Activated T-cell treated with anti-CD3 and anti-CD28 coated beads for 1 hour (primary cell): ENCODE measurements at places on chromosomes 7 and 10.

- DNase-seq, result no peak
These were observed 127.8 kb upstream of the PPIF start for GRCh38 chr10:79219322-79219957.

- DNase-seq, result peak; percentile 76
These were observed 521 bp upstream of the NYAP1 start for GRCh38 chr7:100483090-100483721.

DNA sequence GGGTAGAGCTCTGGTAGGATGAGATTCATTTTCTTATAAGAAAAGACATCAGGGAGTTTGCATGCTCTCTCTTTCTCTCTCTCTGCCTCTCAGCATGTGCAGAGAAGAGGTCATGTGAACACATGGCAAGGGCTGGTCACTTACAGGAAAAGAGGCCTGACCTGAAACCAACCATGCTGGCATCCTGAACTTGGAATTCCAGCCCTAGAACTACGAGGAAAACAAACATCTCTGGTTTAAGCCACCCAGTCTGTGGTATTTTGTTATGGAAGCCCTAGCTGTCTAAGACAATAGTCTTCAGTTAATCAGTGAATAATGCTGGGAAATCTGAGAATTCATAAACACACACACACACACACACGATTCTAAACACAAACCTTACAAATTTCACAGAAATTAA, 1104.2 kb upstream of the LRRN3 start:
- DNase-seq, result no peak

DNA sequence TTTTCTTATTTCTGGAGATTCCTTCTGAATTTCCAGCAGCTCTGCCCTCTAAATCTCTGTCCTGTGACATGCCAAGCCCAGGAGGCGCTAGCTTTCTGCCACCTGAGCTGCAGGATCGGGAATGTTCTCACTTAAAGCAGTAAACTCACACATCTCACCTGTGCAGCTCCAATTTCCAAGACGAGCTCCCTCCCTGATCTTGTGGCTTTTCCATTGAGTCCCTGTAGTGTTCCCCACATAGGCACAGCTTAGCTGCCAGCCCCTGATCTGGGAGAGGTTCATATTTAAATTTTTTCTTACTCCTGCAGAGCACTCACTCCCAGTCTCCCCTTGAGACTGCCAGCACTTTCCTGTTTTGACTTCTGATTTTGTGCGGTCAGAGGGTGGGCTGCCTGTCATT, 479.3 kb downstream of the GLRX3 start:
- no peak for DNase-seq

DNA sequence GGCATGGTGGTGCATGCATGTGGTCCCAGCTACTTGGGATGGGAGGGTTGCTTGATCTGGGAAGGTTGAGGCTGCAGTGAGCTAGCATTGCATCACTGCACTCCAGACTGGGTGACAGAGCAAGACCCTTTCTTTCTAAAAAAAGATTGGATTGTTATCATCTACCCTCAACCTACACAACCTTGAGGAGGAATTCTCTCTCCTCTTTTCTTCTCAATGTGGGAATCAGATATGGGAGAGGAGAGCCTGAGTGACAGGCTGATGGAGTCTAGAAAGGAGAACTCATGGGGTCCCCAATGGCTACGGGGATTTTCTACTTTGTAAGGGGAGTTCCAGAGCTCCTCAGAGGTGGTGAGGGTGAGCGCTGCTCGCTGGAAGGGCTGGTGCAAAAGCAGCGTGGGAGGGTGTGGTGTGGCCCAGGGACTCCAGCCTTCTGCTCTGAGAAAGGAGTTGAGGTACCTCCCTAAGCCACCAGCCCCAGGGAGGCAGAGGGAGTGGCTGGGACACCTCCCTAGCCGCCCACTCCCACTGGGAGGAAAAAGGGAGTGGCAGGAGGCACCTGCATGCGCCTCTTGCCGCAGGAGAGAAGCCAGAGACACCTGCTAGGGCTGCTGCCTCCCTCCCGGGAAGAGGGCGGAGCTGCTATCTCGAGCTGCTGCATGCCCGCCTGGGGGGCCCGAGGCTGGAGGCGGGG, 48.4 kb downstream of the GATA3 start:
- no peak for DNase-seq

- no peak for DNase-seq
These were observed 28.8 kb upstream of the CHST15 start for GRCh38 chr10:124122211-124122610.

DNA sequence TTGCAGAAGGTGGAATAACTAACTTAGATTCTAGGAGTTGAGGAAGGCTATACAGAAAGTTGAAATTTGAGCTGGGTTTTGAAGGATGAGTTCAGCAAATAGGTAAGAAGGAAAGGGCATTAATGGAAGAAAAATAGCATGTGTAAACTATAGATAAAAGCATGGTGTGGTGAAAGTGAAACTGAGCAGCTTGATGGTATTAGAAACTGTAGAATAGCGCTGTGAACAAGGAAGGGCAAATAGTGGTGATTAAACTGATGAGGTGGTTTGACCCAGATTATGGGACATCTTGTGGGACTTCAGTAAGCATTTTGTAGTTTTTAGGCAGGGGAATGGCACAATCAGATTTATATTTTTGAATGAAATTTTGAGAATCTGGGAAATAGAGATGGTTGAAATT, 90.5 kb downstream of the EXOC6 start:
- no peak for DNase-seq

DNA sequence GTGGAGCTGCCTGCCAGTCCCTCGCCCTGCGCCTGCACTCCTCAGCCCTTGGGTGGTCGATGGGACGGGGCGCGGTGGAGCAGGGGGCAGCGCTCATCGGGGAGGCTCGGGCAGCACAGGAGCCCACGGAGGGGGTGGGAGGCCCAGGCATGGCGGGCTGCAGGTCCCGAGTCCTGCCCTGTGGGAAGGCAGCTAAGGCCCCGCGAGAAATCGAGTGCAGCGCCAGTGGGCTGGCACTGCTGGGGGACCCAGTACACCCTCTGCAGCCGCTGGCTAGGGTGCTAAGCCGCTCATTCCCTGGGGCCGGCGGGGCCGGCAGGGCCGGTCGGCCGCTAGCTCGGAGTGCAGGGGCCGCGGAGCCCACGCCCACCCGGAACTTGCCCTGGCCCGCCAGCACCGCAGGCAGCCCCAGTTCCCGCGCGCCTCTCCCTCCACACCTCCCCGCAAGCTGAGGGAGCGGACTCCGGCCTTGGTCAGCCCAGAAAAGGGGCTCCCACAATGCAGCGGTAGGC, 565.9 kb upstream of the NRG3 start:
- no peak for DNase-seq

GRCh38 chr7:33934391-33934790, 29.1 kb downstream of the BMPER start:
- DNase-seq, result no peak

DNA sequence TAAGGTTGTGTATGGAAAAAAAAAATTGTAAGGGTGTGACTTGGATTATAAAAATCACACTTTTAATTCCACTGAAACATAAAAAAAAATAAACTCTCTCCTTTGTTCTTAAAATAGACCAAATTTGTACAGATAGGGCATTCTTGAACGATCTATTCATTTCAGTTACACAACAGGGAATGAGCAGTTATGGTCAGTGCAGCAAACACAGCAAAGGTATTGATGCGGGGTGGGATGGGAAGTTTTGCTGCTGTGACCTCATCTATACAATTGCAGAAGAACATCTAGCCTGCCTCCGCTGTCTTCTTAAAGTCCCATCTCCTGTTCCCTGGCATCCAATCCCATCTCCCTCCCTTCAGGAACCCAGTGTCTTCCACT, 580.2 kb downstream of the SUGCT start:
- no peak for DNase-seq

DNA sequence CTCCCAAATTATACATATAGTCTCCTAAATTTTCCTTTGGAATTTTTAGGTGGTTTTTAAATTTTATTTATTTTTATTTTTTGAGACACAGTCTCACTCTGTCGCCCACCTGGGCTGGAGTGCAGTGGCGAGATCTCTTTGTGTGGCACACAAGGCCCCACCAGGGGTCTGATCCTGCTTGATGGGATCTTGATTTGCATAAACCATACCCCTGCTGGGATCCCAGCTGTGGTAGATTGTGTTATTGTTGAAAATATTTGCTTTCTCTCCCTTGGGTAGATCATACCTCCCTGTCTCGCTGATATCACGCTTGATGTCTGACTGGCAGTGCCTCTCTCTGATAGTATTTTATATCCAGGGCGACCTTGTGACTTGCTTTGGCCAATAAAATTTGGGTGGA, 5.6 kb upstream of the MUC3A start:
- DNase-seq, result no peak

GRCh38 chr7:111380945-111381344, 181.3 kb downstream of the IMMP2L start:
- DNase-seq, result no peak

DNA sequence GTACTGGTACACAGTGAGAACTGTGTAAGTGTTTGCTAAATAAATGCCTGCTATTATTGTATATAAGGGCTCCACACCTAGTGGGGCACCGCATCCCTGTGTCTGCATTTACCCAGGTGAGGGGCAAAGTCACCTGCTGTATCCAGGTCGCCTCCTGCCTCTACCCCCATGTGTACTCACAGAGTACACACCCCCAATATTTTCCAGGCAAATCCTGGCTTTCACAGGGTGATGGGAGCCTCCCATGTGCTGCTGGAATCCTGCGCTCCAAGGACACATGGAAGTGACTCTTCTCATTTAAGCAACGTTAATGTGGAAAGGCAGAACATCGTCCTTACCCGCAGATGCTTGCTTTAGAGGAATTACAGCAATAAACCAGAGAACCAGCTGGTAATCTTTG, 48.2 kb downstream of the ARHGAP22 start:
- no peak for DNase-seq

DNA sequence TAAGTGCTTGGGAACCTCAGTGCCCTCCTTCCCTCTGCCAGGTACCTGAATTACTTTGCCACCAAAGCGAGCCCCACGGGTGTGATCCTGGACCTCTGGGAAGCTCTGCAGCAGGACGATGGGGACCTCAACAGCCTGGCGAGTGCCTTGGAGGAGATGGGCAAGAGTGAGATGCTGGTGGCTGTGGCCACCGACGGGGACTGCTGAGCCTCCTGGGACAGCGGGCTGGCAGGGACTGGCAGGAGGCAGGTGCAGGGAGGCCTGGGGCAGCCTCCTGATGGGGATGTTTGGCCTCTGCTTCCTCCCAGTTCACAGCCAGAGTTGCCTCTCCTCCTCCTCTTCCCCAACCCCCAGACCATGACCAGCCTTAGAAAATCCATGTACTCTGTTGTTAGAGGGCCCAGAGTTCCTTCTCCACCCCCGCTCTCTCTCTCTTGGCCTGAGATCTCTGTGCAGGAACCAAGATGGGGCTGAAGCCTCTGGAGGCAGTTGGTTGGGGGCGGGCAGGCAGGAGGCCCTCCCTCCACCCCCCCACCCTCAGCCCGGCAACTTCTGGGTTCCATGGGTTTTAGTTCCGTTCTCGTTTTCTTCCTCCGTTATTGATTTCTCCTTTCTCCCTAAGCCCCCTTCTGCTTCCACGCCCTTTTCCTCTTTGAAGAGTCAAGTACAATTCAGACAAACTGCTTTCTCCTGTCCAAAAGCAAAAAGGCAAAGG, 19.8 kb upstream of the SLC29A3 start:
- DNase-seq, result no peak

GRCh38 chr7:142587578-142588191, 161.6 kb upstream of the PRSS1 start:
- no peak for DNase-seq
